ENCODE measurements at places on chromosomes 2 and 18.

GRCh38 chr2:112993831-112994230 is 11.4 kb upstream of the IL36A start:
- DNase-seq, result no peak

GRCh38 chr2:100898035-100898665 is 78.2 kb downstream of the NPAS2 start:
- DNase-seq, result no peak

GRCh38 chr2:151977631-151978030 is 121.2 kb downstream of the CACNB4 start:
- no peak for DNase-seq

DNA sequence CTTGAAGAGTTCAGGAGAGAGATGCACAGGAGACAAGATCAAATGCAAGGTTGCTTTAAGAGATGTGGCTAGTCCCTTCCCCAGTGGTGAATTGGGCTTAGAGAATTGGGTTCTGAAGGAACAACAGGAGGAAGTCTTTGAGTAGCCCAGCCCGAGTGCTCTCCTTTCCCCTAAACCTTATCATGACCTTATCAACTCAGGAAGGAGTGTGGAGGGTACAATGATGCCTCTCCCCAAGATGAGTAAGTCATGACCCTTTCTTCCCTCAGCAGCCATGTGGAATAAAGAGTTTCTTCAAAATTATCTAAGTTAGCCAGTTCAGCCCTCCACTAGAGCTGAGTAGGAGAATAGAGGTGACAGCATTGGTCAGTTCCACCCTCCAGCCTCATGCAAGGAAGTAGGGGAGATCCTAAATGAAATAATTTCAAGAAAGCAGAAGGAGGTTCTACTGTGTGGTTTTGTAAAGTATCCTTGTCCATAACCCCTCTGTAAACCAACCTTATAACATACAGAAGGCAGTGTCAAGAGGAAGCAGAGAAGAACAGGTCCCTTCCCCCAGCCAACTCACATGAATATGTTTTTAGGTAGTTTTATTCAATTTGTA is 88.4 kb downstream of the ARHGAP15 start:
- DNase-seq, result no peak

DNA sequence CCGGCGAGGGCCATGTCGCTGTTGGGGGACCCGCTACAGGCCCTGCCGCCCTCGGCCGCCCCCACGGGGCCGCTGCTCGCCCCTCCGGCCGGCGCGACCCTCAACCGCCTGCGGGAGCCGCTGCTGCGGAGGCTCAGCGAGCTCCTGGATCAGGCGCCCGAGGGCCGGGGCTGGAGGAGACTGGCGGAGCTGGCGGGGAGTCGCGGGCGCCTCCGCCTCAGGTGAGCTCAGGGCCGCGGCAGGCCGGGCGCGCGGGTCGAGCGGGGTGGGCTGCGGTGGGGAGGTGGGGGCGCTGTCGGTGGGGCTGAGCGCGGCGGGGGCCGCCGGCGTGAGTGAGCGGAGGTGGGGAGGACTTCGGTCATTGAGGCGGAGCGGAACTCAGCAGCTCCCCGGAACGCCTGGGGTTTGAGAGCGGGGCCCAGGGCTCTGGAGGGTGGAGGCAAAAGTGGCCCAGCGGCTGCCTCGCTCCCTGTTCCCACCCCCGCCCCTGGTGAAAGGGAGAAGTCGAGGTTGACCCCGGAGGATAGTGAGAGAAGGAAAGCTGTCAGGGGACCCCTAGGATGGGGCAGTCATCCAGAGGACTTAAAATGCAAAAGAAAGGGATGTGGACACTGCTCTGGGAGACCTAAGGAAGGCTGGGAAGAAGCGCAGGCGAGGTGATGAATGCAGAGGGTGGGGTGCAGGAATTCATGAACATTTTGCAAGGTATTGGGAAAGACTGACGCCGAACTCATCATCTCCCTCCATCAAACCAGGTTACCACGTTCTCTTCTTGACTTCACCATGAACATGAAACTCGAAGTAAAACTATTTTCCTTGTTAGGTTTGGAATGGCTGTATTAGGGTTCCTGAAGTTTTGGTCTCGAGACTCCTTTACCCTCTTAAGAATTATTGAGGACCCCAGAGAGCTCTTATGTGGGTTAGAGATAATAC is 633 bp downstream of the MALT1 start:
- no peak for DNase-seq

- DNase-seq, result no peak
These were observed 64.6 kb downstream of the DSEL start for GRCh38 chr18:67451960-67452359.

GRCh38 chr2:177869912-177870311 is 202.7 kb downstream of the PDE11A start:
- DNase-seq, result no peak

GRCh38 chr2:177992992-177993391 is 79.6 kb downstream of the PDE11A start:
- no peak for DNase-seq
